A549 treated with CORT108297 at 1 μM for 4 hours (cell line): ENCODE measurements at places on chromosomes 13 and 19. TPM values are rescaled to one million over a fixed set of nuclear protein-coding genes. Genes with fewer than 3 reads are reported as not detected.

NXNL1 gene
- total RNA-seq: not detected in 5 replicates

ATP7B gene
- total RNA-seq: 1.8 to 2.8 TPM (median 2.4 TPM) in 5 replicates

SIGLEC8 gene
- not detected in 5 replicates for total RNA-seq

ADGRE2 gene
- 0.46 to 1.0 TPM (median 0.80 TPM) in 5 replicates for total RNA-seq
